ENCODE measurements at places on chromosomes 5 and 9.

- no peak for DNase-seq
Observed at GRCh38 chr5:126938466-126938865, 91.9 kb downstream of the MARCHF3 start.

GRCh38 chr5:131747180-131748105 lies 49.4 kb downstream of the FNIP1 start:
- DNase-seq: no peak

GRCh38 chr9:87686520-87687090 lies 39.3 kb upstream of the CTSL start:
- DNase-seq: no peak

- DNase-seq: no peak
Observed at GRCh38 chr5:31942546-31942945, 231.6 kb downstream of the GOLPH3 start.

- no peak for DNase-seq
Observed at GRCh38 chr9:26263478-26263877, 585.2 kb upstream of the TUSC1 start.

DNA sequence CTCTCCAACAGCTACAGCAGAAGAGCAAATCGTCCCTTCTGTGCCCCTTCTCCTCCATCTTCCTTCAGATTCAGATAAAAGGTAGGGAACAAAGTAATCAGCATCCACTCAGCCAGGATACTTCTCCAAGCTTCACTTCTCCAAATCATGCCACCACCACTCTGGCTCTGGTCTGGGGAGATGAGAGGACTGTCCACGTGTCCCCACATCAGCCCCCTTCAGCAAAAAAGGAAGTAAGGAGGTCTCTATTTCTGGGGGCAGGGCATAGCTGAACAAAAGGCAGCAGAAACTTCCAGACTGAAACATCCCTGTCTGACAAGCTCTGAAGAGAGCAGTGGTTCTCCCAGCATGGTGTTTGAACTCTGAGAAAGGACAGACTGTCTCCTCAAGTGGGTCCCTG lies 116.9 kb downstream of the C5orf15 start:
- no peak for DNase-seq

GRCh38 chr9:70045452-70045851 lies 1.8 kb downstream of the MAMDC2 start:
- DNase-seq: no peak

DNA sequence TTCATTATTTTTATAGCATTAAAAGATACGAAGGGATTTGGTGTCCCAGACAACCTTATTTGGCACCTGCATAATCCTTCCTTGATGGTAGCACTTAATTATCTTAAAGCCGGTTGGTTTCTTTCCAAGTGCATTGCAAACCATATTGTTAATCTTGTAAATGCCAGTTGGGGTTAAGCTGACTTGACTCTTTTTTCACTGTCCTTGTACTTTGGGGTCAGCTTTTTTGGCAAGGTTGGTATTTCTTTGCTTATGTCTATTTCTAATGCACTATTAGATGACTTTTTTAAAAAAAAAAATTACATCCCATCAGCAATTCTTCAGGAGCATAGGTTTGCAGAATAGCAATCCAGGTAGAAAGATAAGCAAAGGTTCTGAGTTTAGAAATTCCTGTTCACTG lies 466.8 kb upstream of the TLE4 start:
- no peak for DNase-seq

- no peak for DNase-seq
Observed at GRCh38 chr5:89342106-89342876, 459.3 kb upstream of the MEF2C start.

DNA sequence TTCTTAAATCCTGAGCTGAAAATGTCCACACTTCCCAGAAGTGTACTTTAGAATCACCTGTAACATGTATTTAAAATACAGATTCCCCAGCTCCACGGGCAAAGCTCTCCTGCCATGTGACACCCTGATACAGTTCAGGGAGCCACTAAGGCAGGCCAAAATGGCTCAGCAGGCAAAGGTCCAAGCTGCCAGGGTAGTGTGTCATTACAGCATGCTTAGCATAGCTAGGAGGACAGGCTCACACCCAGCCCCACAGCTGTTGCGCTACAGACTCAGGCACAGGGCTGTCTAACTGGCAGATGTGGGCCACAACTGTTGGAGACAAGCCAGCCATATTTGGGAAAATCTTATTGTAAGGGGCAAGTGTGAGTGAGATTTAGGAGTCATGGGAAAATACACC lies 73.0 kb downstream of the C9orf85 start:
- DNase-seq: no peak

DNA sequence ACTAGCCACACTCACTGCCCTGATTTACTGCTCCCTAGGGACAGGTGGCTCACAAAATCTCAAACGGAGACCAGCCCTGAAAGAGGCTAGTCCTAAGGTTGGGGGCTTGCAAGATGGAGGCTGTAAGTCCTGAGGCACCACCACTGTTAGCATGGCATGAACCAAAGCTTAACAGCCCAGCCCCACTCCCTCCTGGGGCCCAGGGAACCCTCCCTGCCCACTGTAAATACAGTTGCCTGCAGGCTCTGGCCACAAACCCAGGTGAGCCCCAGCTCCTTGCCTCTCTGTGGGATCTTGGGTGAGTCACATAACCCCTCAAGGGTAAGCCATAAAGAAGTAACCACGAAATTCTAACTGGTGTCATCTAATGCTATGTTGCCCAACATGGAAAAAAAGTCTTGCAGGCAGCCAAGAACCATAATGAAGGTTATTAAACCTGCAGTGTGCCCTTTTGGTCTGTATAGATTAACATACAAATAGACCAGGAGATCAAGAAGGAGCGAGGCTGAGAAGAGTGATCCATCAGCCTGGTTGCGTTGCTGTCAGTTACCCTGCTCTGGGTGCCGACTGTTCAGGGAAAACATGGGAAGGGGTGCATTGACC lies 1.7 kb upstream of the POMT1 start:
- DNase-seq: no peak

DNA sequence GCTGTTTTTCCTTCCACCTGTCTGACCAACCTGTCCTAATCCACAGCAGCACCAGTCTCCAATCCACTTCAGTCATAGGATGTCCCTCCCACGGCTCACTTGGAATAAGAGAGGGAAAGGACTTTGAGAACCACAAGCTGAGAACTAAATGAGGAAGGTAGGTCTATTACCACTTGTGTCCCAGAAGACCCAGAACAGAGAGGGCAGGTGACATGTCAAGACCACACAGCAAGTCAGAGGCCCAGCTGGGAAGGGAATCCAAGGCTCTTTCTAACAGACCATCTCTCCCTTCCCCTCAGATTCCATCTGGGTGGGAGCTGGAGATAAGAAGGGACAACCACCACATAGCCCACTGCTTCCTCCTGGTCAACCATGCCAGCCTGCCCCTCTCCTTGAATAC lies 14.6 kb downstream of the ANXA6 start:
- DNase-seq: no peak

GRCh38 chr9:126984969-126985368 lies 70.4 kb downstream of the RALGPS1 start:
- DNase-seq: no peak

DNA sequence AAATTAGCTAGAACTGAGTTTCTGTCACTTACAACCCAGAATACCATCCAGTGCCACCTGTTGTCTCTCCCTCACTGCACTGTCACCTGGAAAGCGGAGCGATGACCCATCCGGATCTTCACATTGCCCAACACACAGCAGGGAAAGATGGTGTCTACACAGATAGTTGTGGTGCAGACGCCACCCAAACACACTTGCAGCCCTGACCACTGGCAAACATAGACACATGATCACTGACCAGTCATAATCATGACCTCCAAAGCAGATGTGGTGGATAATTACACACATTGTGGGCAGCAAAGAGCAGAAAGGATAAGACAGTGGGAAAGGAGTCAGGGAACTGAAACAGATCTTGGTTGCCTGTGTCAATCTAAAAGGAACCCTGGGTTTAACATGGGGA lies 64.7 kb downstream of the GABBR2 start:
- DNase-seq: no peak

GRCh38 chr5:126394211-126394788 lies 28.9 kb upstream of the GRAMD2B start:
- no peak for DNase-seq

GRCh38 chr5:17359451-17360011 lies 138.5 kb upstream of the TAF11L2 start:
- DNase-seq: no peak

GRCh38 chr5:91059409-91059808 lies 323.7 kb downstream of the ARRDC3 start:
- DNase-seq: no peak

DNA sequence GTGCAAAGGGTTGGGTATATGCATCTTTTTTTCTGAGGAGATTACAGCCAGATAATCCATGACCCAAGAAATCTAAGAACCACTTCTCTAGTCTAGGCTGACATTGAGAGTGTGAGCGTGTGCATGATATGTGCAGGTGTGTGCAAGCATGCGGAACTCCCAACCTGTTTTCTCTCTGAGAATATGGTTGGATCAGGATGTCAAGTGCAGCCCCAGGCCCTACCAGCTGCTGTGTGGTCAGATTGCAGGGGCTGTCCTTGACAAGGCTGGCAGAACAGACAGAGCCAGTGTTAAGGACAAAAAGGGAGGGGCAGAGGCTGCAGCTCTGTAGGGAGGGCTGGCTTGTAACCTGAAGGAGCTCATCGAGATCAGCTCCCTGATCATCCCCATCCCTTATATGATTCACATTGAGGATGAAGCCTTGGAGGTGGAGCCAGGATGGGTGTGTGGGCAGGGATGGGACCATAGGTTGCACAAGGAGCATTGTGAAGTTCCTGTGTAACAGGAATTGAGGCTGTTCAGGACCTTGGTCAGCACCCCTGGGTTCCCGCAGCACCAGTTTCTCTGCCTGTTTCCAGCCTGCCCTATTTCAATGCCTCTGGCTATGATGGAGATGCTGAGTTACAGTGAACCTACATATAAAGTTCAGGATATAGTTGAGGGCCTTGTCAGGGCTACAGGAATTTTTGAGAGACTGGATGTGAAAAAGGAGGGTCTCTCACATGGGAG lies 52.6 kb upstream of the ARAP3 start:
- peak; percentile 70 for DNase-seq

- DNase-seq: no peak
Observed at GRCh38 chr5:146921225-146921624, 42.7 kb upstream of the PPP2R2B start.

- no peak for DNase-seq
Observed at GRCh38 chr5:150641006-150641570, 628 bp downstream of the SYNPO start.

DNA sequence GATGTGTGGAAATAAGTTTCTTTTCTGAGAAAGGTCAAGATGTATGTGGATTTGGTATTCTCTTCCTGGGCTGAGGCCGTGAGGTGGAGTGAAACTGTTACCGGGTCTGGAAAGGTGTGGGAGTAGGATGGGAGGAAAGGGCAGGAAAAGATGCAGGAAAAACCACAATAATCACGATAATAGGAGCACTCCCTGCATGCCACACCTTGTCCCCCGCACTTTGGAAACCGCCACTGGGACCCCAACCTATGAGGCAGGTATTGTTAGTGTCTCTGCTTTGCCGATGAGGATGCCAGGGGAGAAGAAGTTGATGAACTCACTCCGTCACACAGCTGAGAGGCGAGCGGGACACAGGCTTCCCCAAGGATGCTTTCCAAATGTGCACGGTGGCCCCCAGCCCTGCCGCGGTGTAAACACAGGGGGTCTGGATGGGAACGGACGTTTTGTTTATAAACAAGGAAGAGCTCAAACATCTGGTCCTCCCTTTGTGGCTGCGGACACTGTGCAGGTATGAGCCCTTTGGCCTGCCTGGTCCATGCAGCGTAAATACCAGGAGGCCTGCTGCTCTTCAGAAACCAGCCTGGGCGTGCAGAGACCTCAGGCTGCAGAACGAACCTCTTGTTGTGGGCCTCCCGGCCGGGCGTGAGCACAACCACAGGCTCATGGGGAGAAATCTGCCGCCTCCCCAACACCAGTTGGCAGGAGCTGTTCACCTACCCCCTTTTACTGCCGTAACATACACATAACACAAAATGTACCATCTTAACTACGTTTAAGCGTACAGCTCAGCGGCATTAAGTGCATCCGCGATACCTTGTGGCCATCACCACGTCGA lies 126.7 kb downstream of the COL23A1 start:
- no peak for DNase-seq

GRCh38 chr5:137954131-137954879 lies 65.0 kb downstream of the PKD2L2 start:
- peak; percentile 13 for DNase-seq

DNA sequence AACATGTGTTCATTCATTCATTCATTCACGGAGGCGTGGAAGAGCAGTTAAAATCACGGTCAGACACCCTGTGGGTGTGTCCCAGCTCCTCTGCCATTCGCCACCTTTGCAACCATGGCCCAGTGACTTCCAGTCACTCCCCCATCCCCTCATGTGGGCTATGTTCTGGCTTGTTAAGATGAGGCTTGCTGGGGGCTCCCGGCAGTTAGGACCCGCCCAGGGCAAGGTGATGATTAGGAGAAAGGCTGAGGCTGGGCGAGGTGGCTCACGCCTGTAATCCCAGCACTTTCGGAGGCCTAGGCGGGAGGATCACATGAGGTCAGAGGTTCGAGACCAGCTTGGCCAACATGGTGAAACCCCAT lies 24.9 kb upstream of the PTGES start:
- DNase-seq: no peak

- DNase-seq: no peak
Observed at GRCh38 chr5:3041001-3041400, 289.5 kb upstream of the IRX2 start.

- DNase-seq: no peak
Observed at GRCh38 chr9:95966306-95966705, 90.8 kb downstream of the ERCC6L2 start.

DNA sequence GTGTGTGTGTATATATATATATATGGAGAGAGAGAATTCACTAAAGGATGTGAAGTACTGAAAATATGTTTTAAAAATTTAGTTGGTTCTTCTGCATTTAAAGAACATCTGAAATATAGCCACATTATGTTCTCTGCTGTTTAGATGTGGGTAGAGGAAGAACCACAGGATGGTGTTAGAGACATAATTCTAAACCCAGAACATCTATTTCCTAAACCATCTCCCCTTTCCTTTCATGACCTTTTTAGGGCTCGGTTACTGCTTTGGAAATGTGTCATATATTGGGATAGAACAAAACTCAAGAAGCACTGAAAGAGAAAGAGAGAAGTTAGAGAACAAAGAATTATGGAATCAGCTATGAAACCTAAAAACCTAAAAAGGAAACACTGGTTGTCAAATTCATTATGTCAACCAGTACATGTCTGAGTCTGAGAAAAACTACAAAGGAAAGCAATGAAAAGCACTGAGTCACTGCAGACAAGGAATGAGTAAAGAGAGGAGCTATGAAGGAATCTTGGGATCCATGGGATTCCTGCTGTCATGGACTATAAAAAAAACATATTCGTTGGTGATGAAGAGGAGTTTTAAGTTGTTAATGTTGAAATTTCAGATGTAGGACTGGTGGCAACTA lies 28.4 kb downstream of the SLC12A2 start:
- DNase-seq: no peak

DNA sequence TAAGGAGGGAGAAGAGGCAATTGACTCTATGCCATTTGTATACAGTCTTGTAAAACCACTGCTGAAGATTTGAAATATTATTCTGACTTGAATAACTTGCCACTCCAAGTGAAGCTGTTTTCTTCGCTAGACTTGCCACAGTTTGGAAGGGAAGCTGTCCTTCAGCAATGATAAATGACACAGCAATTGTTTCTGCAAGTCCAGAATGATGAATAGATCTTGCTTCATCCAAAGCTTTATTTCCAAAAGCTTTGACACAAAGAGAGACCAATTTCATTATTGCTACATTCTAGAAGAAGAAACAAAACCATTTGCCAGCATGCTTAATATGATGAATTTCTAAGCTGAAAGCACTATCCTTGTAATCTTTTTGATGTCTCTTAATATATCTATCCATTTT lies 73.7 kb downstream of the ZNF366 start:
- DNase-seq: no peak

GRCh38 chr5:146218168-146218567 lies 14.8 kb downstream of the RBM27 start:
- no peak for DNase-seq

GRCh38 chr9:77386187-77386586 lies 208.9 kb downstream of the VPS13A start:
- DNase-seq: no peak
